ENCODE measurements at places on chromosomes 7 and 10.

DNA sequence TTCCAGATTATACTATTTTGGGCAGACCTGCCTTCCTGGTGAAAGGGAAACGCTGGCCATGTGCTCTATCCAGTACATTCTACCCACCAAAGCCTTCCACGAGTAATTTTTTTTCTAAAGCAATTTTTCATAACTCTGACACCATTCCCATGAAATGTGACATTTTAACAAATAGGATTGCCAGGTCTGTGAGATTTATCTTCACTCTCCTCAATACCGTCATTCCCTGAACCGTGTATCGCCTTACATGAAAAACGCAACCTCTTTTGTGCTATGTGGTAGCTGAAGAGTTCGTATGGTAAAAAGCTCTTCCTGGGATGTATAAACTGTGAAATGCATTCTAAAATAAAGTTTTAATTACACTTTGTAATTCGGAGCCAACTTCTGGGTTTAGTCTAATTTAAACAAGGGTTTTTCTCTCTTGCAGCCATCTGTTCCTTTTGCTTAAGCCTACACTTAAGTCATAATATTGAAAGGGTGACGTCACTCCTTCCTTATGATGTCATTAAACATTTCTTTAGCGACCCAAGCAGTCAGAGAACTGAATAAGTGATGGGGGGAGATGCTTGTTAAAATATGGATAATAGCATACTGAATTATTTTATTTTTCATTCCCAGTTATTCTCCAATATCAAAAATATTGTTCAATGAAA is 27.7 kb downstream of the C1QL3 start:
- DNase-seq: no peak

GRCh38 chr10:28367413-28367812 is 64.5 kb upstream of the MPP7 start:
- no peak for DNase-seq

DNA sequence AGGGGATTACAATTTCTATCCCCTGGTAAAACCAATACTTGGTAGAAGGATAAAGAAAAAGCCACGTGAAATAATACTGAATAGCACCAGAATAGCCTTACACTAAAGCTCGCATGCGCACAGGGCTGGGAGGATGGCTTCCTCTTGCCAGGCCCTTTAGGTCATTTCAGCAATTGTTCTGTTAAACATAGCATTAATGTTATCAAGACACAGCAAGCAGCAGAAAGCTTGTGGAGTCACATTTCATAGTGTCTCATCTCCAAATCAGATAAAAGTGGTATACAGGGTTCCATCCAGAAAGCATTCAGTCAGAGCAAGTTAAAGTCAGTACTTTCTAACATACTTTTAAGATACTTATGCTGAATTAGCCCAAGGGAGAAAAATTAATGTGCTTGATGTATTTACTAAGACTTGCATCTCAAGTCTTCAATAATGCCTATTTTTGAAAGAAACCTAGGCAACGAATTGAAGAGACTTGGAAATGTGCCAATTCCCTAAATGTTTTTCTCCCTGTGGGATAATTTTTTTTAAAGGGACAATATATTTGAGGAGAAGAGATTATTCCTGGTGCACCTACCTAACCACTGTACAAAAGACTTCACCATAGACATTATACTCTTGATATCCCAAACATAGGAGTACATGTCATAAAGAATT is 14.3 kb upstream of the NPM3 start:
- DNase-seq: no peak

DNA sequence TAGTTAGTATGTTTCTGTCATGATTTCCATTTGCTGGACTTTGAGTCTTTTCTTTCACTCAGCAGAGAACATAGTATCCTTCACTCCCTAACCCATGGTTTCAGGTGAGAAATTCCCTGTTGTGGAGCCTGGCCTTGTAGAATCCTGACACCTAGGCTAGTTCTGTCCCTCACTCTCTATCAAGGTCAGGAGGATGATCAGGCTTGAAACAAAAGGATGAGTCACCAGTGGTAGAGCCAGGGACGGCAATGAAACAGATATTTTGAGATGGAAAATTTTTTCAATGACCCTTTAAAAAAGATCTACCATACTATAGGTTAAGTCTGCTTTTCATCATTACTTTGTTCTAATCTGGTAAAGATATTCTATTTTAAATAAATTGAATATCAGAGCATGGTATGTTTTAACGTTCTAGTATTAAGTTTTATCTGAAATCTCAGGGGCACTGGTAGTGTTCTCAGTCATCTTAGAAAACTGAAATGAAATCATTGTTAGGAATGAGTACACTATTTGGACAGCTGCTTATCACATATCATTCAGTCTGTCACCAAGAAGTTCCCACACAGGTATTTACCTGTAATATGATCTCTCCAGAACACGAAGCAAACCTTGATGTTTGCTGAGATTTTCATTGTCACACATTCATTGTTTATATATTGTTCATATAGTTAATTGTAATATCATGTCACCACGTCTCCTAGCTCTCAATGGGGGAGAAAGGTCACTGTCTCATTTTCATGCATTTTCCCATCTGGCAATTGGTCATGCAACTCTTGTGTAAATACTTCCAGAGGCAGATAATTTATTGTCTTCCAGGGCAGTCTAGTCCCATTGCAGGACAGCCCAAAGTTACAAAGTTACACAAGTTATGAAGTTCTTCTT is 299.9 kb upstream of the LRRTM3 start:
- DNase-seq: no peak

- DNase-seq: no peak
These were observed 6.4 kb downstream of the CDHR1 start for GRCh38 chr10:84200537-84201243.

- peak; percentile 53 for DNase-seq
These were observed 822.0 kb downstream of the TNS3 start for GRCh38 chr7:46759711-46760480.

- DNase-seq: no peak
These were observed 130.0 kb downstream of the PLXNA4 start for GRCh38 chr7:132446260-132446659.

DNA sequence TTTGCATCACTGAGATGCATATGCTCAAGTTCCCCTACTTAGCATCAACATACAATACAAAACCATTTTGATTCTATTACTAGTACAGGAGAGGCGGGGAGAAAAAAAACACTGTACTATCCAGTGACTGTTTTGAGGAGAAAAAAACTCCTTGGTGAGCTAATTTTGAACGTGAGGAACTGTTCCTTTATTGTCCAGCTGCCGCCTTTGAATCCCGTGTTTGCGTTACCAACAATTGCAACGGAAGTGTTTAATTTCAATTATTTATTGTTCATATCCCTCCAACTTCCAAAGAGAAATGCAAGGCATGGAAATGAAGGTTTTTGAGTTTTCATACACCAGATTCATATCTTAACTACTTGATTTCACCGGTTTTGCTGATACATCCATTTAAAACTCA is 66.4 kb upstream of the ARHGAP21 start:
- DNase-seq: no peak

DNA sequence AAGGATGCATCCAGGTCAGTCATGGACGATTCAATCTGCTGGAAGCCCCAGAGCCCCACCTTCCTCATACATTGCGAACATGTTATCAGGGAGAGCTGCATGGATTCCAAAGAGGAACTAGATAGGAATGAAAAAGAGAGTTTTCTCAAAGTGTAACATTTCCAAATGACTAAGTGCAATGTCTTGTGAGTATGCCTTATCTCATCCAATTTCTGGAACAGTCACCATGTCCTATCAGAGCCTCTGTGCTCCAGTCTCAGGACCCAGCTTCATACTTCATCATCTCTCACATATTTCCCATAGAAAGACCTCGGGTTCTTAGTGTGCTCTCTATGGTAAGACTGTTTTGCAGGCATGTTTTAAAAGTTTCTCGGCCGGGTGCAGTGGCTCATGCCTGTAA is 26.8 kb downstream of the ZC3HC1 start:
- no peak for DNase-seq

DNA sequence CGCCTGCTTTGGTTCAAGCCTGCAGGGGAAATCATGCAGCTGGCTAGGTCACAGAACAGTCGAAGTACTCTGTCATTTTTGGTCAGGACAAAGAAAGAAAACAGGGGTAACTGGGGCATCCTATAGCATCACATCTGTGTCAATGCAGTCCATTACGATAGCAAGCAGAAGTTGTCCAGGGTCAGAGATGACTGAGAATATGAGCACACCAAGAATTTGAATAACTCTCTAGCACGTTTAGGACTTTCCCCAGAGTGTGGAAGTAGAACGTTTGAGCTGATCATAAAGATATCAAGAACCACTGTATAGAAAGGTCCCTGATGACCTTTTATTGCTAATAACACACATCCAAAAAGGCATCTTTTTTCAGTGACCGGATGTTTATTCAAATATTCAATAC is 12.7 kb upstream of the HECW1 start:
- DNase-seq: no peak

- DNase-seq: peak; percentile 37
These were observed 34.4 kb downstream of the RCC1L start for GRCh38 chr7:75039166-75039565.

DNA sequence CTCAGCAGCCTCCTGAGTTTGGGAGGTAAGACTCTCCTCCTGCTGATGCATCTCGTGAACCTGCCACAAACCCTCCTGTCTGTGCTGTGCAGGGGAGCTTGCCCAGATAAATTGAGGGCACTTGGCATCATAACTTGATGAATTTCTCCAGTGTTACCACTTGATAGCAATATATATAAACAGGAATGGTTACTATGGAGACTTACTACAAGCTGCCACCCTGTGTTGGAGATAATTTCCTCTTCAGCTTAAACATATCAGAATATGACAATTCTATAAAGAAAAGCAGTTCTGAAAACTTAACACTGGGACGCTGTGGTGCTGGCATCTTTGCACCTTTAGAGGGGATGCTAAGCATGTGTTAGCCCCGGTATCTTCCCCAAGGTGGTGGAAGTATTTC is 14.9 kb downstream of the PFKFB3 start:
- no peak for DNase-seq

DNA sequence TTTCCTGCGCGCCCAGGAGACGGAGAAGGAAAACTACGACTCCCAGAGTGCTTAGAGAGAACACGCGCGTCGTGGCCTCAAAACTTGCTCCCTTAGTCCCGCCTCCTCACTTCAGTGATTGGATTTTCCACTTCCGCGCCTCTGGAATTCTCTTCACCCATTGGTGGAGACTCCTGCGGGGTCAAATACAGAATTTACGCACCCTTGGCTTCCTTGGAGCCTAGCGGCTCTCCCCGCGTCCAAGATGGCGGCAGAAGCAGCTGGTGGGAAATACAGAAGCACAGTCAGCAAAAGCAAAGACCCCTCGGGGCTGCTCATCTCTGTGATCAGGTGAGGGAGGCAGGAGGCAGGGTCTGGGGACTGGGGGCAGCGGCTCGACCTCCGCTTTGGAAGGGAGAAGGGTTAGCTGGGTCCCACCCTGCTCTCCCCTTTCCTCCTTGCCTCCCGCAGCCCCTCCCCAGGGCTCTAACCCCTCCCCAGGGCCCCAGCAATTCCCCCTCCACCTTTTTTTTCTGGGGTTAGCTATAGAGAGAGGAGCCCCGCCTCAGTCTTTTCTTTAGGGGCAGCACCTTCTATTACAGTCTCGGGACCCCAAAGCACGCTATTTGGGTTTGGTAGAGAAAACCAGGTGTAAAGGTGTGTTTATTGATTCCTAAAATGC is at the start of gene EXOC4:
EXOC4 (plus strand) TSS at position 221 of the 661 bp plus-strand sequence.
- peak; percentile 98 for DNase-seq

- no peak for DNase-seq
These were observed 69.6 kb downstream of the CYP26A1 start for GRCh38 chr10:93143281-93143680.

DNA sequence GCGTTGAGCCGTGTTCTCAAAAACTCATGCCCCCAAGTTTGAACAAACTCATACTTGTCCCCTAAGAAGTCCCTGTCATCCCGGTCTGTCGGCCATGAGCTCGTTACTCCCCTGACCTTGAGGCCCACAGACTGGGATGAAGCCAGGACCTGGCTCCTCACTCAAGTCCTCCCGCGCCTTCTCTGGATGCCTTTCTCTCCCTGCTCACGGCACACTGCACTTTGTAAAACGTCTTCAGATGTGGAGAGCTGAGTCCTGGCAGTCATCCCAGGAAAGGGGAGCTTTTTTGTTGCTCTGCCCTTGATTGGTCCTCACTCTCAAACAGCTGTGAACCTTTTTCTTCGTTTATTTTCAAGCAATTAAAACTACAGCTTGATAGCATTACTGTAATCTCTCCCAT is 110.8 kb downstream of the JAZF1 start:
- DNase-seq: peak; percentile 80

GRCh38 chr7:17020250-17020649 is 138.5 kb upstream of the AGR3 start:
- no peak for DNase-seq

DNA sequence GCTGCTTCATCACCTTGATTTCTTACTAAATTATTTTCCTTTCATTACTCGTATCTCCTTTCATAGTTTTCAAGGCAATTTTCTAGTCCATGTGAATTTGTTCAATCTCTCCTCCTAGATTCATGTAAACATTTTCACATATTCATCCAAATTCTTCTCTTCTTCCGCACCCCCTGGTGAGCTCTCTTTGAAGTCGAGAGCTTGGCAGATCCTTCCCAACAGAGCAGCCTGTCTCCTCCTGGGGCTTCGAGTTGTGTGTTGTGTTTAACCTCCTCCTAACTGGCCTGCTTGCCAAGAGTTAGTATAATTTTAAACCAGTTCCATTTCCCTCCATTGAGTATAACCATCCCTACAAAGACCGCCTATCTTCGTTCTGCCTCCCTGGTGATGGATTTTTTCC is 272.4 kb upstream of the CELF2 start:
- no peak for DNase-seq

DNA sequence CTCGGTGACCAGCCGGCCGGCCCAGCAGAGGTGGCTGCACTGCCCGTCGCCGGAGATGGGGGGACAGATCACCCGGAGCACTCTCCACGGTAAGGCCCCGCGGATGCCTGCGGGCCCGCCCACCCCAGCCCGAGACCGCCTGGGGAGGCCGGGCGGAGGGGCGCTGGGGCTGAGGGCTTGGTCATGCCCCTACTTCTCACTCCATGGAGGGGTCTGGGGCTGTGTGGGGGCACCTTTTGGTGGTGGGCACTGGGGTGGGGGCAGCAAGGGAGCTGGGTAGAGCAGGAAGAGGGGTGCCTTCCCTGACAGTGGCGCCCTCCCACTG is 61.8 kb downstream of the NEURL1 start:
- DNase-seq: no peak

DNA sequence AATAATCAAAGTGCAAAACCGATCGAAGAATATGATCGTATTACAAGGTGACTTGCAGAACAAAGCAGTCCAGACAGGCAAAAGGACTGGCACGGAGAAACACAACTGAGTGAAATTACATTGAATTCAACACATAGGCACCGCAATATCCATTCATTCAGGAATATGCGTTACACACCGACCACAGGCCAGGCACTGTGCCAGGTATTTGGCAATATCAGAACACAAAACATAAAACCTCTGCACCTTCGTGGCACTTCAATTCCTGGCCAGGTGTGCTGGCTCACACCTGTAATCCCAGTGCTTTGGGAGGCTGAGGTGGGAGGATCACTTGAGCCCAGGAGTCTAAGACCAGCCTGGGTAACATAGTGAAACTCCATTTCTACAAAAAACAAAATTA is 187.9 kb downstream of the DIP2C start:
- no peak for DNase-seq

GRCh38 chr7:147909431-147910148 is 681.0 kb upstream of the C7orf33 start:
- no peak for DNase-seq

DNA sequence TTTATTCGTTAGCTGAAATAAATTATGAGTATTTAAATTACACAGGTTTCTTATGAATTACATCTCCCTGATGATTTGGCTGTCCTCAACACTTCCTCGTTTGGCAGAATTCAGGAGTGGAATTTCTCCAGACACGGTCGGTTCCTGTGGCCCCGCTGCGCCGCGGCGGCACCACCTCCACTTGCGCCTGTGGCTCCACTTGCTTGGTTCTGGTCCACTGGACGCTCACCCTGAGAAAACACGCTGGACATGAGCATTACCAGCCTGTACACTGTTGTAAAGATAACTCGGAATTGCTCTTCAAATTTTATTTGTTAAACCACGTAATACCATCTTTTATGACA is 85.3 kb downstream of the ZNF33B start:
- DNase-seq: no peak
